ENCODE measurements at places on chromosomes 11 and 22.

GRCh38 chr11:92225125-92225567 is 528 bp downstream of the FAT3 start:
- no peak for DNase-seq

- no peak for DNase-seq
Observed at GRCh38 chr22:26452236-26453016, 23.4 kb downstream of the ASPHD2 start.

DNA sequence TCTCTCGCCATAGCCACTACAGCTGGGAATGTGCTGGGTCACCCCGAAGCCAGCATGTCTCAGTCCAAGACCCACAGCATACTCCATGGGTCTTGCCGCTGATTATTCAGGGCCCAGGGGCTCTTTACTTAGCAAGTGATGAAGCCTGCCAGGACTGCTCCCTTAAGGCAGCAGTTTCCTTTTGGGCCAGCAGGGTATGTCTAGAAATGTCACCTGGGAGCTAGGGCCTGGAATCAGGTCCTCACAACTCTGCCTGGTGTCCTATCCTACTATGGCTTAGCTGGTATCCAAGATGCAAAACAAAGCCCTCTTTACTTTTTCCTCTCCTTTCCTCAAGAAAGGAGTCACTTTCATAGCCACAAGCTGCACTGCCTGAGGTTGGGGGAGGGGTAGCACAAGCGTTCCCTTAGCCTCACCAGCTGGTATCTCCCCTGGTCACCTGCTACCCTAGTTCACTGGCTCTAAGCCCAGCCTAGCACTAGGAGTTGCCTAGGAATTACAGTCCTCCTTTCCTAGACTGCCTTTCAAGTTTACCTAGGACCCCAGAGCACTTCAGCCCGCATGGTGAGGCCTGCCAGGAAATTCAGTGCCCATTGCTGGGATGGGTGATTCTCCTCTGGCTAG is 22.6 kb upstream of the NCR3LG1 start:
- no peak for DNase-seq

GRCh38 chr11:34416088-34416487 is 22.6 kb upstream of the CAT start:
- DNase-seq = no peak

GRCh38 chr11:116527180-116527991 is 245.4 kb downstream of the BUD13 start:
- no peak for DNase-seq

GRCh38 chr11:37830529-37830928 is 1232.5 kb upstream of the RAG2 start:
- DNase-seq = no peak

DNA sequence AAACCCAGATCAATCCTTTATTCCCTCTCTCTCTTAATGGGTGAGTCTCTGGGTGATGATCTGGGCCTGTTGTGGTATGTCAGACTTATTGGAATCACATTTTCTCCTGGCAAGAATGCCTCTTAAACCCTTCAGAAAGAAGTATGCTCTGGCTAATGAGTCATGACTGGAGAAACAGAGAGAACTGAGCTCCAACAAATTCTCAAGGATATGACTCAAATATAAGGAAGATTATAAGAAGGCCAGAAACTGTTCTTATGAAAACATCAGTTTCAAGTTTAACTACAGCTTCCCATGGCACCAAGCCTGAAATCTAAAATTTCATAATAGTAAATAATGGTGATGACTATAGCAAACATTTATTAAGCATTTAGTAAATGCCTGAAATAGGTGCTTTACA is 83.9 kb downstream of the OR5AK2 start:
- DNase-seq = peak; percentile 98
